Activated CD4-positive, CD25-positive, alpha-beta regulatory T cell treated with anti-CD3 and anti-CD28 coated beads, Interleukin-2, amount 50 U/mL, for 24 hours (primary cell): ENCODE measurements at places on chromosomes 7 and 10.
A peak's percentile ranks its signal among the peaks of the same experiment; 100 is the strongest.

GRCh38 chr10:132627666-132628531 is 90.3 kb downstream of the INPP5A start:
- ATAC-seq: no peak

GRCh38 chr10:33947544-33947943 is 613.1 kb upstream of the NRP1 start:
- ATAC-seq: no peak

DNA sequence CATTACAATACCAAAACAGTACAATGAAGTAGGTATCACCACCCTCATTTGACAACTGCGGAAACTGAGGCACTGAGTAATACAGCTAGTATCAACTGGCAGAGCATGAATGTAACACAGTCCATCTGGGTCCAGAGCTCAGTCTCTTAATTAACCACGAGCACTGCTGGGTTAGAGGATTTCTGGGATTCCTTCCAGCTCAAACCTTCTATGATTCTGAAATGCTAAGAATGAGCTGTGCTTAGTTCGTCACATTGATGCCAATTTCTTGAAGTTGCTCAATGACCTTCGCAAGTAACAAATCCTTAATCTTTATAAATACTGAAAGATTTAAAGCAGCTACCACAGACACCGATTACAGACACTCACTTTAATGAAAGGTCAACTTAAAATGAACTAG is 62.5 kb downstream of the SGMS1 start:
- ATAC-seq: no peak

DNA sequence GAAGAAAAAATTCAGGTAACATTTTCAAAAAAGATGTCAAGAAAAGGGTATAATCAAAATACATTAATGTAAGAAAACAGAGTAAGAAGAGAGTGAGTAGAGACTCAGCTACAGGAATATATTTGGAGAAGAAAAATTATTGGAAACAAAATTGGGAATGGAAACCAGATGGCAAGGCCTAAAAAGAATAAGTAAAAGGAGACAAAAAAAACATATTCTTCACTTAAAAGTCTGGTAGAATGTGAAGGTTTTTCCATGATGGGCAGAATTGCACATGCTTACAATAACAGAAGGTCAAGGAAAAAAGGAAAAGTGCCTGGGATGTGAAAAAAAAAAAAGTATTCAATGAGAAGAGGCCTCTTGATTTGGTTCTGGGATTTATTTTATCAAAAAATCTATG is 1061.8 kb upstream of the LRRTM3 start:
- no peak for ATAC-seq

GRCh38 chr7:17690030-17690429 is 250.3 kb downstream of the SNX13 start:
- no peak for ATAC-seq

GRCh38 chr7:14973712-14974428 is 71.3 kb upstream of the DGKB start:
- ATAC-seq: no peak

GRCh38 chr7:121163699-121164098 is 165.1 kb upstream of the WNT16 start:
- no peak for ATAC-seq

GRCh38 chr7:44461387-44461786 is 29.1 kb downstream of the NUDCD3 start:
- peak; percentile 63 for ATAC-seq

- ATAC-seq: no peak
Observed at GRCh38 chr10:79056361-79056735, 12.4 kb upstream of the ZMIZ1 start.

DNA sequence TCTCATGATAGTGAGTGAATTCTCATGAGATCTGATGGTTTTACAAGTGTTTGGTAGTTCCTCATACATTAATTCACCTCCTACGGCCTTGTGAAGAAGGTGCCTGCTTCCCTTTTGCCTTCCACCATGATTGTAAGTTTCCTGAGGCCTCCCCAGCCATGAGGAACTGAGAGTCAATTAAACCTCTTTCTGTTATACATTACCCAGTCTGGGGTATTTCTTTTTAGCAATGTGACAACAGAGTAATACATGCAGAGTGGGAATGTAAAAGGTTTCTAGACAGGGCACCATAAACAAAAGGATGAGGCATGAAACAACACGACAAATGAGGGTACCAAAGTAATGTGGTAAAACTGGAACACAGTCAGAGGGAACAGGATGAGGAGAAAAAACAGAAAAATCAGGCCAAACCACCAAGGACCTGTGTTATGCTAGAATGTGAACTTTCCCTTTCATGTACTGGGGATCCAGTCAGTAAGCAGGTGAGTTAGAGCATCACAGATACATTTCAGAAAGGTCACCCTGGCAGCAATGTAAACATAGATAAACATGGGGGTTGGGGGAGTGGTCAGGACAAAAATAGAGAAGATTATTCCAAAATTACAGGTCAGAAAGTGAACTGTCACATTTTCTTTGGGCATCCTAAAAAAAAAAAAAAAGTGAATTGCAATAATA is 31.9 kb downstream of the ANKRD26 start:
- ATAC-seq: no peak

DNA sequence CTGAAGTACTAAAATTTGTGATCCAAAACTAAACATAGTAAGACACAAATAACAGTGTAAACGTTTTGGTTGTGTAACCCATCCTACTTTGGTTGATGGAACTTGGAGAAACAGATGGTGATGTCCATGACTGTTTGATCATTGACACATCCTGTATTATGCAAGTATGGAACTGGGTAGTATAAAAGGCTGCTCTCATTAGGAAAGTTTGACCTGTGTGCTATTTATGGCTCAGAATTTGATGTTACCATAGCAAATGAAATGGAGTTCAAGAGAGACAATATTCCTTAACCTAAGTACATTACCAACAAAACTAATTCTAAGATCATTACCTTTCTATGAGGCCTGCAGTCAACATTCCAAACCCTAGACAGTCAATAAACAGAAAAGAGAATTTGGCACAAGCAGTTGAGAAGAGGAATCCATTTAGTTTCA is 39.9 kb downstream of the DKK1 start:
- no peak for ATAC-seq

GRCh38 chr10:47025253-47025539 is 114.0 kb downstream of the PTPN20 start:
- no peak for ATAC-seq

GRCh38 chr7:79529214-79529880 is 75.9 kb upstream of the MAGI2 start:
- ATAC-seq: no peak

- ATAC-seq: no peak
Observed at GRCh38 chr10:133141144-133141957, 18.7 kb upstream of the KNDC1 start.

DNA sequence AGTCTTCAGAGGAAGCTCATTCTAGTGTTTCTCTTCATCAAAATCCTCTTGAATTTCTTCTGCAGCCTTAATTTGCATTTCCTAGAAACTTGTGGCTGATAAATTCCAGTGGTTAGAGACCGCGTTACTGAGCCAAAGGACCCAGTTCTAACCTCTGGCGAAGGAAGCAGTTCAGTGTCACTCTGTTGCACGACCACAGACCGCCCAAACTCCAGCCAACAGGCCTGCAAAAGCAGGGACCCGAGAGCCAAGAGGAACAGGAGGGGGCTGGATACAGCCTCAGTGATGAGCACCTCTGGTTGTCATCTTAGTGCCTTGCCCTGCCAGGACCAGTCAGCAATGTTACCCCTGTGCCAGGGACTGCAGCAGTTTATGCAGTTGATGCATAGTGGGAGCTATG is 70.0 kb downstream of the AFAP1L2 start:
- ATAC-seq: no peak

- no peak for ATAC-seq
Observed at GRCh38 chr10:77077316-77077945, 560.2 kb downstream of the KCNMA1 start.

DNA sequence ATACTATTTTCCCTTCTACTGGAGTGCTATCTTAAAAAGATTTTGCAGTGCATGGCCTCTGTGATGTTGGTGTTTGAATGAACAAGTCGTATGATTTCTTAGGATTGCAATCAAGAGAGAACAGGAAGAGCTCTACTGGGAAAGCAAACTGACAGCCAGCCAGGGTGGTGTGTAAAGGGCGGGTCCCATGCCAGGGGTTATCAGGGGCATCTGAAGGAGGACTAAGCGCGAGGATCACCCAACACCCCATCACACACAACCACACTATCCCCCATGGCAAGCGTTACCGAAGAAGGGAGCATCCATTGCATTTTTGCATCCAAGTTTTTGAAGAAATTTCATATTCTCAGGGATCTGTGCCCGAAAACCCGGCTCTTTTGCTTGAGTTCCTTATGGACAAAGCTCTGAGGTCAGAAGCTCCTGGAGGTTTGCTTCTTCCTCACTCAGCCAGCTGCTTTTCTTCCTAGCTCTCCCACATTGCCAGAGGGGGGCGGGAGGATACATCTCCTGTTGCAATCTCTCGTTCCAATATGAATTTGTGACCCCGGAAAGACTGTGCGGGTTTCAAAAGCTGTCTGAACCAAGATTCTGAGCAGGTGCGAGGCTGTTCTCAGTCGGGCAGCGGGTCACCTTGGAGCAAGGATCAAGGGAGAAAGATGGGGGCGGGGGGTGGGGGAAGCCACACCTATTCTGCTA is 5.2 kb downstream of the NEUROD6 start:
- ATAC-seq: no peak
